SK-N-MC (cell line): ENCODE measurements at places on chromosomes 16 and 17.

DNA sequence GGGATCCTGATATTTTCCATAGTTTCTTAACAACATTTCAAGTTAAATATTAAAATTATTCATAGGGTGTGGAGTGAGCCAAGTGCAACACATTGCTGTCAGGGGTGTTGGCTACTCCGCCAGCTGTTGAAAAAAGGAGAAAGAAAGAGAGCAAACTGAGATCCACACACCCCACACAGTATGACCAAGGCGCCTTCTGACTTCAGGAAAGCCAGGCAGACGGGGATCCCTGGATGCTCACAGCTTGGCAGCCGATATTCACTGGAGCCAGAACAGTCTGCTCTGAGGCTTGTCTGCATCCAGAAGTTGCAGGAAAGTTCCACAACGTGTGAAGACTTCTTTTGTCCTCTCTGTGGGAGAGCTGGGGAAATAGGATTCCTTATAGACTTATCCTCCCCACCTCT is 9.3 kb downstream of the CHD9NB start:
- no peak for DNase-seq

DNA sequence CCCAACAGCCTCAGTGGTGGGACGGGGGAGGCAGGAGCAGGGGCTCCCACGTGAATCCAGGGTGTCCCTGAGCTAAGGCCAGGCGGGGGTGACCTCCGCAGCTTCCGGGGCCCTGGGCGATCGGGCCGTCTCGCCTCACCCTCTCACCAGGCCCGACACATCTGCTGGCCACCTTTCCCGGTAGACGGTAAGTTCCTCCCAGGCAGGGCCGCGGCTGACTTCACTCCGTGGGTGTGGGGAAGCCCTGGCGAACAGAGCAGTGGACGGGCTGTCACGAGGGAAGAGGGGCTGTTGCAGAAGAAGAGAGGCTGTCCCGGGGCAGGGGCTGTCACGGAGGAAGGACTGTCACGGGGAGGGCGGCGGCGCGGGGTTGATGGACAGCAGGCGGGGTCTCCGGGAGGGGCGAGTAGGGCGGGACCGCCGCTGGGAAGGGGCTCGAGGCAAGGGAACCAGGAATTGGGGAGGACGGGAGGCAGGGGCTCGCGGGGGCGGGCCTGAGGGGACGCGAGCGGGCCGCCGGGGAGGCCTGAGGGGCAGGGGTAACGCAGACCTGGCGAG is 498 bp downstream of the PKMYT1 start:
- DNase-seq, result no peak

GRCh38 chr16:49588729-49589384 is 215.3 kb downstream of the C16orf78 start:
- no peak for DNase-seq

DNA sequence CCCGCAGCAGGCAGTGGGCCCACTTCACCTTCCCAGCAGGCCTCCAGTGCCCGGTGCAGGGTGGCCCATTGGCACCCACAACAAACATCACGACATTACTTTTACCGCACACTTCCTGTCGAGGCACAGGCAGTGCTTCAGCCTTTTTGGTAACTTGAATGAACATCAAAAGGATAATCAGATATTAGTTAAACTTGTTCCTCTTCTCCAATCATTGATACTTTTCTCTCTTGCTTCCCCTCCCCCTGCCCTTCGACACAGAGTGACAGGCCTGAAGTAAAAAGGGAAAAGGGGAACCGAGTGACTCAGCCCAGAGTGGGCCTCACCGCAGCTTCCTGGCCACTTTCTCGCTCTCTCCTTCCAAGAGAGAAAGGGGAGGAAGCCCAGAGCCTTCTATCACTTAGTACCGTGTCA is 507.0 kb downstream of the MAF start:
- no peak for DNase-seq

DNA sequence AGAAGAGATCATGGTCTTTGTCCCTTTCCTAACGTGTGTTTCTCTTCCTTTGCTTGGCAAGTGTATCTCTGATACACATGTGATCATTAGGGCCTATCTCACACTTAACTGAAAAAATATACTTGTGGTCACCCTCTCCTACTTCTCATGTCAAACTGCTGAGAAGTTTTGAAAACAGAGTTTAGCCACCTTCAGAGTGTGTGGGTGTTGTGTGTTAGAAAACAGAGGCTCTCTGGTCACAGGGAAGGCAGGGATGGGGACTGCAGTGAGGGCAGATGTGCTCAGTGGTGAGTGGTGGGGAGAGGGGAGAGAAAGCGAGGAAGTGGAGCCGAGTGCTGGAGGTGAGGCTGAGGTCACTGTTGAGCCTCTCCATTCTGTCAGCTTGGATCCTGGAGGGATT is 29.4 kb downstream of the GRB7 start:
- DNase-seq, result no peak
